ENCODE measurements at places on chromosomes 6 and 20.

DNA sequence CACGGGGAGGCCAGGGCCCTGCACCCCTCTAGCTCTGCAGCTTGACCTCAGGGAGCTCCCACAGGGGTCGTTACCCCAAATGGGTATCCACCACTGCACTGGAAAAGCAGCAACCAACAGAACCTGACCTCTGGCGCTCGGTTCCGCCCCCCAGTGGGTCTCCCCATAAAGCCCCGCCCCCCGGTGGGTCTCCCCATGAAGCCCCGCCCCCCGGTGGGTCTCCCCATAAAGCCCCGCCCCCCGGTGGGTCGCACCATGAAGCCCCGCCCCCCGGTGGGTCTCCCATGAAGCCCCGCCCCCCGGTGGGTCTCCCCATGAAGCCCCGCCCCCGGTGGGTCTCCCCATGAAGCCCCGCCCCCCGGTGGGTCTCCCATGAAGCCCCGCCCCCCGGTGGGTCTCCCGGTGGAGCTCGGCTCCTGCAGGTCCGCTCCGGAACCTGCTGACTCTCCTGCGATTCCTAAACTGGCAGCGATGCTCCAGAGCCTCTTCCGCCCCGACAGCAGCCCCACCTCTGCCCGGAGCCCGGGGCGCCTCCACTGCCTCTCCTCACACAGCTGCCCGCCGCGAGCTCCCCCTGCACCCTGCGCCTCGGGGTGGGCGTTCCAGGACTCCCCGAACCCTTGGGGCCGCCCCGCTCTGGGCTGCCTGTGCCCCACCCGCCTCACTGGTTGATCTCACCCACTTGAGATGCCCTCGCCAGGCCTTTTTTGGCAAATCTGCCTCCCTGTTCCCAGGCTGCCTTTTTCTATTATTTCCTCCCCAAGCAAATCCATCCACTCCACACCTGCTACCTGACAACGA lies 12.1 kb downstream of the SLC2A4RG start:
- DNase-seq: no peak

GRCh38 chr20:64220420-64220819 lies 35.1 kb upstream of the PCMTD2 start:
- DNase-seq: no peak

GRCh38 chr6:44462797-44463727 lies 75.6 kb downstream of the CDC5L start:
- no peak for DNase-seq

- no peak for DNase-seq
These were observed 42.8 kb upstream of the STX16 start for GRCh38 chr20:58608096-58608840.

DNA sequence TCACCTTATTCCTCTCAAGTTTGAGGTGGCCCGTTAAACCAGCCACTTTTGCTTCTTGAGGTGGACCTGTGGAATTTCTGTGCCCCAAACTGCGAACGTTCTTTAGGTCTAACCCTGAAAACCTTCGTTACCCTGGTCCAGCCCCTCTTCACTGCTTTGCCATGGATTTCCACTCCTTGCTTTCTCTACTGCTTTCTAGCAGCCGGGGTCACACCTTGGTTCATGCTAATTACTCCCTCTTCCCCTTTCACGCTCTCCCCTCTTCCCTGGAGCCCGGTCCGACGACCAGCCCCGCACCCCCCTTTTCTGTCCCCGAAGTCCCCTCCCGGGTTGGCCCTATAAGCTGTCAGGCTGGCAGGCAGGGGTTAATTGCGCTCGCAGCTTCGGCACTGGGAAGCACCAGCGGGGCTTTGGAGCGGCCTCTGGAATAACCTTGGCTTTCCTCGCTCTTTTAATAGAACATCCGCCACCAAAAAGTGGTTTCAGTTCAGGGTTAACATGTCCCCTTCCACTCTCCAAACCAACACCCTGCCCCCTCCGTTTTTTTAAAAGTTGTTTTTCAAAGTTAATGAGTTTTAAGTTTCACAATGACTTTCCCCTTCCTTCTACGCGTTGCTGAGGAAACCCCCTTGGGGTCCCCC lies 1.4 kb upstream of the HIVEP1 start:
- DNase-seq: no peak

DNA sequence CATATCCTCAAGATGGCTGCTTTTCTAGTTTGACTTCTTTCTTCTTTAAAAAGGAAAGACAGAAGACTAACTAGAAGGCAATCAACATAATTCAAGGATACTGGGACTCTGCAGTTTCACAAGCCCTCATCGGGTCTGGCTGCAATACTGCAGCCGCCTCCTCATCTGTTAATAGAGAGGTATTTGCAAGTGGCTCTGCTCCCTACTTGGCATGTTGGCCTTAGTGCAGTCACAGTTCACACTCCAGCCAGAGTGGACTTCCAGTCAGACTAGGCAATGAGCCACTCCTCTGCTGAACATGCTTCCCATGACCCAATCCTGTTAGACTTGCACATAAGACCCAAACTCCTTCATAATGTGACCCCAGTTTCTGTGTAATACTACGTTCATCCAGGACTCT lies 141.9 kb upstream of the ENPP5 start:
- no peak for DNase-seq

DNA sequence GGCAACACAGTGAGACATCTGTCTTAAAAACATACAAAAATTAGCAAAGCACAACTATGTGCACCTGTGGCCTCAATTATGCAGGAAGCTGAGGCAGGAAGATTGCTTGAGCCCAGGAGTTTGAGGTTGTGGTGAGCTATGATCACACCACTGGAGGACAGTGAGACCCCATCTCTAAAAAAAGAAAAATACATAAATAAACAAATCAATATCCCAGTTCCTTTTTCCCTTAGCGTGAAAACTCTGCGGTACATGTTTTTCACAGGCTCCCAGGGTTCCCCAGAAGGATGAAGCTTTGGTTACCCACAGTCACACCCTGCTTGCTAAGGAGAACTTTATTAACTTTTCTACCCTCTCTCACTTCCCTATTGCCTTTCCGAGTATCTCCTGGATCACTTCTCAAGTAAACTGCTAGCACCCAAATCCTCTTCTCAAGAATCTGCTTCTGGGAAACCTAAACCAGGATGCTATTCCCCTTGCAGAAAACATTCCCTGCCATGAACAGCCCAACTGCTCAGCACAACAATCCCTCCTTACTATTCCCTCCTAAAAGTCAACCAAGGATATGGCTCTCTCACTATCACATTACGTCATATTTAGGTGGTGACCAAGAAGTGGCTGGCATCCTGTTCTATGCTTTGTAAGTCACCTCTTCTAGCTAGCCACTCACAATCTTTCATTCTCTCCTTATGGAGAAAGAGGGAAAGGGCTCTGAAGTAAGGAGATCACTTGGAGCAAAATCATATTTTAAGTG lies 122.4 kb downstream of the IPCEF1 start:
- no peak for DNase-seq

- no peak for DNase-seq
These were observed 132.4 kb downstream of the EYA2 start for GRCh38 chr20:47027042-47027441.

DNA sequence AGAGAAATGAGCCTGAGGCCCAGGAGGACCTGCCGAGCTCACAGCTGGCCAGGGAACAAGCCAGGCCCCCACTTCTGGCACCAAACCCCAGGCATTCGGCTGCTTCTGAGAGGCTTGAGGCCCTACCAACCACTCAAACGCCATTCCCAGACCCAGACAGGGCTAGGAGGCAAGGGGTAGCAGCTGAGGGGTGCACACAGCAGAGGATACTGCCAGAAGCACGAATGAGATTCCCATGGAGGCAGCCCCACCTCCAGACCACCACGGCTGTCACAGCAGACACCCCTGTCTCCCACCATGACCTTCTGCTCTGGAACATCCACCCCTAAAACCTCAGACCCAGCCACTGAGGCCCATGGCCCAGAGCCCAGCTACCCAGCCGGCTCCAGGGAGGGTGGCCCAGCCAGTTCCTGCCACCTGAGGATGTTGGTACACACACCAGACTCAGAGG lies 36.1 kb downstream of the NTSR1 start:
- DNase-seq: no peak

GRCh38 chr6:83822629-83823169 lies 30.5 kb upstream of the RIPPLY2 start:
- DNase-seq: no peak

All from naive thymus-derived CD4-positive, alpha-beta T cell (primary cell).